Stimulated activated CD4-positive, alpha-beta T cell treated with anti-CD3 and anti-CD28 coated beads, Interleukin-4, amount 100 ng/mL, for 4 hours (primary cell): ENCODE measurements at places on chromosomes 11 and 22.

GRCh38 chr22:29315286-29316140 lies at the start of gene RASL10A:
Gene RASL10A (minus strand): TSS chr22:29315697. CDS start chr22:29315246, 451 bp downstream.
- no peak for DNase-seq

GRCh38 chr11:32960553-32961164 lies 55.0 kb upstream of the DEPDC7 start:
- no peak for DNase-seq

- DNase-seq, result no peak
Observed at GRCh38 chr11:12223771-12224536, 113.6 kb downstream of the MICAL2 start.

DNA sequence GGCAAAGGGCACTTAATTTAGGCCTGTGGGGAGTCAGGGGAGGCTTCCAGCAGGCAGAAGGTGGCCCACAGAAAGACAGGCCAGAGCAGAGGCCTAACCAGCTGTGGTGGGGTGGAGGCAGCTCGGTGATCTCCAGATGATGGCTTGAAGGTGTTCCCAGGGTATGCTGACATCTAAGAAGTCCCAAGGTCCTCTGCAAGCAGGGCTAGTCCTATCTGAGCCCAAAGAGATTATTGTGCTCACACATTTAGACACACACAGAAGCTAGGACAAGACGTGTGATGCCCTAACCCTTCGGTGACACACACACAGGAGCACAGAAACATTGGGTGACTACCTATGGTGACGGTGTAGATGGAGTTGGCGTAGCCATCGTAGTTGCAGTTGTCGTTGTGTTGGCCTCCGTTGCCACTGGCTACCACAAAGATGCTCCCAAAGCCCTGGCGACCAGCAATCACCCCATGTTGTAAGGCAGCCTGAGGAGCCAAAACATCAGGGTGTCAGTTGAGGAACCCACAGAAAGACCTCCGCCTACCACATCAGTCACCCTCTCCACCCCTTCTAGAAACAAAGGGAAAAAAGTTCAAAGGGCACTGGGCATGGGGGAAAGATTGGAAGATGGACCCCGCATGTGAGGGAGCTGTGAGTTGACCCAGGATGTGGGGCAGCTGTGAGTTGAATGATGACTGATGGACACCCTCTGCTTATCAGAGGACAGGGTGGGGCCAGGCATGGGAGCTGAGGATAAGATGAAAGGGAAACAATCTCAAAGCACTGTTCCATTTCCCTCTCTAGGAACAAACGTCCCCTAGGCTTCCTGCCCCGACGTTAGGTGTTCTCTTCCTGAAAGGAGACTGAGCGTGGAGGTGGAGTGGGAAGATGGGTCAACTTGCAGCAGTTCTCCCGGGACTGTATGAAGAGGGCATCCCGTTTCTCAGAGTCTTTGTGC lies 7.9 kb downstream of the PCSK7 start:
- DNase-seq, result no peak

DNA sequence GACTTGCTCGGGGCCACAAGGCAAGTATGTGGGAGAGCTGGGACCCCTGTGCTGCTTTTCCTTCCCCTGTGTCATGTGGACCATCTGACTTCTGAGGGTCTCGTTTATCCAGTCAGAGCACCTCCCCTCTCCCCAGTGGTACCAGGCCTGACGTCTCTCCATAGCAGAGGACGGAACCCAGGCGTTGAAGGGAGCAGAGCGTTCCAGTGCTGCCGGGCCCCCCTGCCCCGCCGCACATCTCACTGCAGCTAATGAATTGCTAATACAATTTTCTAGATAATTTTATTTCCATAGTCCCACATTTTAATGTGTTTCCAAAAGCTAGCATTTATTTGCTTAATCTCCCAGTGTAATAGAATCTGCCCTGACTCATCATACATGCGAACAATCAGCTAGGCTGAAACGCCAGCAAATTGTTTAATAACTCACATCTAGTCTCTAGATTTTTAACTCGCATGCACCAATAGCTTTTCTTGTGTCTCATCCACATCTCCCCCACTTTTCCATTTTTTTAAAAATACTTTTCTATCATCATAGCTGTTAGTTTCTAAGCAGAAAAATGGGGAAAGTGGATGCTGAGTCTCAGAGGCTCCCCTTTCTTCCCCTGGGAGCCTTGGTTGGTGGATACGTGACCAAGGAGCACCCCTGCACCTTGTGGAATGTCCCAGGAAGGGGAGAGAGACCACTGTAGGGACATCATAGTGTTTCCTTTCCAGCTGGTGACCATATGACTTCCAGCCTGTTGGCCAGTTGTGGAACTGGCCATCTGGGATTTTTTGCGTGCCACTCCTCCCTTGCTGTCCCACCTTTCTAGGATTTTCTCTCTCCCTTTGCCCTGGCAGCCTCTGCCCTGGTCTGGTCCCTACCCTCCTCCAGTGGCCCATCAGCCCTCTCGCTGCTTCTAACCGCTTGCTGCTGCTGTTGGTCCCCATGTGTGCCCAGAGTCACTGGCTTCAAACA lies 58.6 kb upstream of the NNMT start:
- DNase-seq, result no peak

GRCh38 chr22:47166446-47167016 lies 404.1 kb downstream of the TBC1D22A start:
- no peak for DNase-seq

DNA sequence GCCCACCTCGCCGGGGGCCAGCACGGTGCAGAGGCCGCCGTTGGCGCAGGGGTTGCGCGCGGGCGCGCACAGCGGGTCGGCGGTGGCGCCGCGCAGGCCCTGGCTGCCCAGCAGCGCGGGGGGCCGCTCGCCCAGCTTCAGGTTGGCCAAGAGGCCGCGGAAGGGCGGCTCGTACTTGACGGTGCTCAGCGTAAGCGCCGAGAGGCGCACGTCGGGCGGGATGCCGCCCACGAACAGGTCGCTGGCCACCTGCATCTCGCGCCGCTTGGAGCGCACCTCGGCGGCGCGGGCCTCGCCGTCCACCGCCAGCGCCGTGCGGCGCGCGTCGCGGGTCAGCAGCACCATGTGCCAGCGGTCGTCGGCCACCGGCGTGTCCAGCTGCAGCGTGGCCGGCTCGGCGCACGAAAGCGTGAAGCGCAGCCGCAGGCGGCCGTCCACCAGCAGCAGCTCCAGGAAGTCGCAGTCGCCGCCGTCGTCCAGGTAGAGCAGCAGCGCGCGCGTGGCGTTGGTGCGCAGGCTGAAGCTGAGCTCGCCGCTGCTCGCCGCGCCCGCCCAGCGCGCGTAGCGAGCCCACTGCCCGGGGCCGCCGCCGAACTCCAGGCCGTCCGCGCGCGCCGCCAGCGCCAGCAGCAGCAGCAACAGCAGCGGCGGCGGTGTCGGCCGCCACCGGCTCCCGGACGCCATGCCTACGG lies 9.8 kb downstream of the NRXN2 start:
- DNase-seq, result no peak

- DNase-seq, result no peak
Observed at GRCh38 chr11:11895672-11896071, 53.9 kb downstream of the USP47 start.

GRCh38 chr22:46739094-46739870 lies 1.2 kb upstream of the CERK start:
- DNase-seq, result no peak

GRCh38 chr22:34997633-34998299 lies 68.2 kb upstream of the ISX start:
- DNase-seq, result no peak

GRCh38 chr11:71562120-71562519 lies 3.2 kb upstream of the KRTAP5-10 start:
- no peak for DNase-seq

DNA sequence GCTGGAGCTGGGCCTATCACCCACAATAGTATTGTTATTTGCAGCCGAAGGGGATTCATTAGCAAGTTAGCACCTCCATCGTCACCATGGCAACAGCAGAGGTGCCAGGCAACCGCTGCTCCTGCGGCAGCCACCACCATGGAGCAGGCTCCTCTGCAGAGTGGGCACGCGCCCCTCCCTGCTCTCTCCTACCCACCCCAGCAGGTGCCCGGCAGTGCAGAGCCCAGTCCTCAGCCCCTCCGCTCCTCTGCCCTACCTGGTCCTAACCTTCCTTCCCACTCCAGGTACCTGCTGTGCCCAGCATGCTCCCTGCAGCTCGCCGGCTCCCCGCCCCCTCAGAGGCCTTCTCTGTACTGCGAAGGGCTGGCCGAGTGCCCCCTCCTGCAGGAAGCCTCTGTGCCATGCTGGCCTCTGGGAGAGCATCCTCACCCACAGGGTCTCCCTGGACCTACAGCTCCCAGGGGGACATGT lies 3.6 kb downstream of the DUSP8 start:
- DNase-seq, result no peak

DNA sequence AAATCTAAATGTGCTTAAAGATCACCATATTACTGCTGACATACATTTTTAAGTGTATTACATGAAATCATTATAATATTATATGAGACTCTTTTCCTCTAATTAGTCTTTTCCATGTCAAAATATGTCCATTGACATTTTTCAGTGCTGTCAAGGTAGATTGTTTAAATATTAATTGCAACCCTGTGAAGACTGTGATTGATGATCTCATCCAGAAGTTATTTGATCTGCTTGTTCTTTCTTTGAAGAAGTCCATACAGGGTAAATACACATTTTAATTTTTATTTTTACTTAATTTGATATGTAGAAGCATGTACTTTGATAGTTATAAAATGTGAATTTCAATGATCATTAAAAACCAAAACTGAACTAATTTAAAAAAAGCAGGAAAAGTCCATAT lies 38.4 kb downstream of the DYNC2H1 start:
- no peak for DNase-seq

GRCh38 chr22:49141761-49142160 lies 685.9 kb downstream of the BRD1 start:
- DNase-seq, result no peak

- DNase-seq, result peak; percentile 55
Observed at GRCh38 chr22:39994566-39995392, at the start of gene FAM83F. Gene FAM83F (plus strand): TSS chr22:39994954. CDS start chr22:39995043, 89 bp downstream.

DNA sequence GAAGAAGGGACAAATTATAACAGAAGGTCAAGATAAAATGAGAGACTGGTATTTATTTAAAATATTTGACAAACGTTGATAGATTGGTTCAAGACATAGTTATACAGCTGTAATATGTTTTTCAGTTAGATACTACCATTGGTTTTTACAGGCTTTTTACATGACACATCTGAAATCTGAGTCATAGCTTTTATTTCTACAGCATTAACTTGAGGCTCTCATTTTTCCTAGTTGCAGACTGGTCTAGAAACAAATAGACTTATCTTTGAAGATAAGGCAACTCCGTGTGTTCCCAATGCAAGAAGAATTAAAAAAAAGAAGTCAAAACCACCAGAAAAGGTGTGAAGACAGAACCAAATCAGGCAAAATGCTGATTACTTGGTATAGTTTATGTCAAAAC lies 31.3 kb downstream of the CEP57 start:
- DNase-seq, result no peak

DNA sequence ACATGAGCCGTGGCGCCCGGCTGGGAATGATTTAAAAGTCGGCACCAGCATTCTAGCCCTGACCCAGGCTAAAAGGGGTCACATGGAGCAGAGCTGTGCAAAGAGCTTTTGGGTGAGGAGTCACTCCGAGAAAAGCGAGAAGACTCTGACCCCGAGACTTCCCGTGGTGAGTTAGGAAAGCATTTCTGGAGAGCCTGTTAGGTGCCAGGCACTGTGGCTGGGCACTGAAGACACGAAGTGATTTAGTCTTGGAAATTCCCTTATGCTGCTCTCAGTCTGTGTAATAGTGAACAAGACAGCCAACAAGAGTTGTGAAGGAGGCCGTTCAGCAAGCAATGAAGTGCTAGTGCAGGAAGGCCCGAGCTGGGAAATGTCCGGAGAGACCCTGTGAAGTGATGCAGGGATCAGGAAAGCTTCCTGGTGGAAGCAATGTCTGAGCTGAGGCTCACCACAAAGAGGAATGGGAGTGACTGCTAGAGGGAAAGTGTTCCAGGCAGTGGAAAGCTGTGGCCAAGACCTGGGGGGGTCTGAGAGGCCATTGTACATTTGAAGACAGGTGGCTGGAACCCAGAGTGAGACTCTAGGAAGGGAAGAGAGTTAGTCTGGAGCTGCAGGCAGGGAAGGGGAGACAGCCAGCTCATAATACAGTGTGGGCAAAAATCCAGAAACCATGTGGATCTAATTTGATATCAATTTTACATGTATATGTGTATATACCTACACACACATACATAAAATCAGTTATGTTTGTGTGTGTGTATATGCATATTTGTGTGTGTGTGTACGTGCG lies 31.6 kb downstream of the MARK2 start:
- no peak for DNase-seq

- no peak for DNase-seq
Observed at GRCh38 chr11:96150609-96151008, 192.4 kb downstream of the MAML2 start.

DNA sequence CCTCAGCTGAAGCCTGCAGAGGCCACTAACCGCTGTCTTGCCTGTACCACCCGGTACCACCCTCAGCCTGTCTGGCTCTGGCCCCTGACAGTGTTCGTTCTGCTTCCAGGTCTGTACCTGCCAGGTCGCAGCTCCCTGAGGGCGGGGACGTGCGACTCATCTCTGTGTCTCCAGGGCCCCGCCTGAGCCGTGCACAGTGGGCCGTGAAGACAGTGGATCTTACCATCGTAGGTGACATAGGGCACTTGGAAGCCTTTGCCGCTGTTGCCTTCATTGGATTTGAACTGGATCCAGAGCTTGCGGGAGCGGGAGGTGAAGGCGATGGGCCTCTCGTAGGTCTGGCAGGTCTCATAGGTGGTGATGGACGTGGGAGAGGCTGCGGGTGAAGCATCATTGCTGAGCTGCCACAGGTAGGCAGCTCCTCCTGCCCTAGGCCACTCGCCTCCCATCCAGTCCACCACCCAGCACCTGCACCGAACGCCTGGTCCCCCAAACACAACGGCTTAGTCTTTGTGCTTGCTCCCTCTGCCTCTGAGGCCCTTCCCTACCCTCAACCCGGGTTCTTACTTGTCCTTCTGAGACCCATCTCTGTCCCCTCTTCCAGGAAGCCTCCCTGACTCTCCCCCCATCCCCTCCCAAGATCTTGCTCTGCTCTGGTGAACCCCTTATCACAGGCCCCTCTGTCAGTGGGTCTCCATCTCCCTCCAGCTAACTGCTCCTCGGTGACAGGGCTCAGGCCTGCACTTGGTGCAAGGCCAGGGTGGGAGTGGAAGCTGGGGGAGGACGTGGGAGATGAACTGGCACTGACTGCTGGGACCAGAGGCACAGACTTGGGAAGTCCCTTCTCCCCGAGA lies 21.1 kb upstream of the TTLL12 start:
- DNase-seq, result no peak

DNA sequence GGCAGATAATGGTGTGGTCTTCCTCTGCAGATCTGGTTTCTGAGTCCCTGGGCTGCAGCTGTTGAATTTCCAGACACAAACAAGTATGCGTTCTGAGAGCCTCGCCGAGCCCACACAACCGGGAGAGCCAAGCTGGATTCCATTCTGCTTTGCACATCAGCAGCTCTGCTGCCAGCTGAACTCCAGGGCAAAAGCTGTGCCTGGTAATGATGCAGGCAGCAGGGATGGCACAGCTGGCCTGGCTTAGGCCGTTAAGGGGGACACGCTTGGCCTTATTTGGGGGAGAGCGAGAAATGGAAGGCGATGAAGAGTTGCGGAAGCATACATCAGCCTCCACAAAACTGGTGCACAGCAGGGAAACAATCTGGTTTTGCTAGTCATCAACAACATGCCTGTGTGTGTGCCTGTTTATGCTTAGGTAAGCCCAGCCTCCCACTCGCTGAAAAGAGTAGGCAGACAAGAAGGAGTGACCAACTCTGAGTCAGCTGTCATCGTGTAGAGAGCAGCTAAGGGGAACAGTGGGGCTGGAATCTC lies 25.1 kb downstream of the ADAMTS8 start:
- no peak for DNase-seq
